NCI-H187 treated with DMSO at 0.1 percent for 48 hours (cell line): ENCODE measurements at places on chromosomes 5 and 9.

GRCh38 chr5:453725-454481 is 10.9 kb downstream of the EXOC3 start:
- no peak for DNase-seq

GRCh38 chr5:6401410-6401809 is 23.1 kb upstream of the MED10 start:
- DNase-seq: no peak

DNA sequence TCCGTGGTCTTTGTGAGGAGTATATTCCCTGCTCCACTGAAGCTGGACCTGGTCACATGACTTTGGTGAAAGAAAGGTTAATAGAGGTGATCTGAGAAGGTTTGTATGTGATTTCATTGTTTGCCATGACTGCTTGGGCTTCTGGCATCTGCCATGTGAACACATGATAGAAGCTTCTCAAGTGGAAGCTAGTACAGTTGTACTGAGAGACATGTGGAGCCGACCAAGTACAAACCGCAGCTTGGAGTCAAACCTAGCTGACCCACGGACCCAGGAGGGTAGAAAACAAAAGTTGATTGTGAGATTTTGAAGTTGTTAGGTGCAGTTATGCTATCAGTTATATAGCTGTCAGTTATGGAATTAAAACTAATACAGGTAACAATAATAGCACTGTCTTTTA is 140.4 kb downstream of the CARTPT start:
- DNase-seq: no peak

DNA sequence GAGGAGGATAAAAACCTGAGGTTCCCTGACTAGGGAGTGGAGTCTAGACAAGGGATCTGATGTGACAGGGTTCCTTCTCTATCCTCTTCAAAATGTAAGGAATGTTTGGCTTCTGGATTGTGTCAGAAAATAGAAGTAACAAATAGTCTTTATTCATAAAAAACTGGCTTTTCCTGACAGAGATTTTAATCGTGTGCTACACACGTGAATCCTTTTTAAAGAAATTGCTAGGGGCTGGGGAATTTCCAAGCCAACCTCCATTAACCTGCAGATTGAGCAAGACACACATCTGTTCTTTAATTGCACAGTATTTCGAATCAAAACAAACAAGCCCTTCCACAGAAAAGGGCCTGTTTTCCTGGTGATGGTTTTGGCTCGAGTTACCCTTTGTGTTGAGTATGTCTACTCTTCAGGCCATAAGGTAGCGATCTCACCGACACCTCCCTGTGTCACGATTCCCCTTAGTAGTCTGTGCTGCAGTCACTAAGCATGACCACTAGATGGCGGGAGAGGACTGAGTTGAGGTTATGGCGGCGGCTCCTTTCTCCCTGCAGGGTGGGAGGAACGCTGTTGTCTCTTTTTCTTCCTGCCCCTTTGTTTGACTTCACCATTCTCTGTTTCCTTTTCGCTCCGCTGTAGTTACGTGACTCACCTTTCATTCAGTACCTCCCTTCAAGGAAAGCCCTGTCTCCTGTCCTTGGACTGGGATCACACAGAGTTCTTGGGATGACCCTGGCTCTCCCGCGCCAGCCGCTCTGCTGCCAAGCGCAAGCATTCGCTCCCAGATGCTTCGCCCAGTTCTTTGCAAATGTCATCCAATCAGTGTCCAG is 137.1 kb upstream of the SLC24A2 start:
- DNase-seq: peak; percentile 61

DNA sequence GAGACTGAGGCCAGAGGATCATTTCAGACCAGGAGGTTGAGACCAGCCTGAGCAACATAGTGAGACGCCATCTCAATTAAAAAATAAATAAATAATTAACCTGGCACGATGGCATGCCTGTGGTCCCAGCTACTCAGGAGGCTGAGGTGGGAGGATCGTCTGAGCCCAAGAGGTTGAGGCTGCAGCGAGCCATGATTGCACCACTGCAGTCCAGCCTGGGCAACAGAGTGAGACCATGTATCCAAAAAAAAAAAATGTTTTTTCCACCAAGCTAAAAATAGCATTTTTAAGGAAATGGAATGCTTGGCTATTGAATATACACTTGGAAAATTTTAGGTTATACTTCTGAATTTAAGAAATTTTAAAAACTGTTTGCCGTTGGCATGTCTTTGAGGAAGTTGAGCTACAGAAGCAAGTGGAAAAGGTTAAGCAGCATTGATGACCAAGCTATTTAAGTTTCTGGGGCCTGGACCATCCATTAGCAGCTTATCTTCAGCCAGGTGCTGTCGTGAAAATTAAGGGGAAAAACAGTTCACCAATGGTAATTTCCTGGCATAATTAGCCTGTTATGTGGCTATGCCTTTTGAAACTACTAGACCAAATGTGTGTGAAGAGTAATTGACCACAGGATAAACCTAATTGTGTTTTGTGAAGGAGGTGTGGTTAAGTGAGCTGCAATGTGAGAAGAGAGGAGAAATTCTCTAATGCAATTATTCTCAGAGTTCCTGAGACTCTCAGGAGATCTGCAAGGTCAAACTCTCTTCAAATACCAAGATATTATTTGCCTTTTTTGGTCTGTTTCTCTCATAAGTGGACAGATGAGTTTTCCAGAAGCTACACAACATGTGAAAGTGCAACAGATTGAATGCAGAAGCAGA is 21.0 kb downstream of the F2R start:
- DNase-seq: no peak

- no peak for DNase-seq
These were observed 113.4 kb upstream of the CNTLN start for GRCh38 chr9:17021387-17021970.

- DNase-seq: no peak
These were observed 431.5 kb upstream of the SGCD start for GRCh38 chr5:155895484-155895883.

- DNase-seq: no peak
These were observed 61.2 kb upstream of the GABRA1 start for GRCh38 chr5:161786686-161787085.

- no peak for DNase-seq
These were observed 138.1 kb downstream of the RGS3 start for GRCh38 chr9:113601656-113602055.
